Panc1 (cell line): ENCODE measurements at places on chromosomes 11 and 22. TPM values are rescaled to one million over a fixed set of nuclear protein-coding genes. Genes with fewer than 3 reads are reported as not detected.

PDGFB gene
- 78.0 TPM for total RNA-seq

MYOD1 gene
- not detected for total RNA-seq

HEPHL1 gene
- not detected for total RNA-seq

MOGAT2 gene
- total RNA-seq, result 0.08 TPM

TP53I11 gene
- total RNA-seq, result 132 TPM

MUC2 gene
- total RNA-seq, result 0.08 TPM

MS4A7 gene
- 0.23 TPM for total RNA-seq

TBX1 gene
- 91.7 TPM for total RNA-seq

ACTN3 gene
- total RNA-seq, result 0.13 TPM

LDHAL6A gene
- total RNA-seq, result not detected

- no peak for DNase-seq
- no peaks in the 10 kb centered on the region for H3K36me3 ChIP-seq
- H3K4me3 ChIP-seq, result no peak overlapping the region
- no peaks in the 10 kb centered on the region for H3K27me3 ChIP-seq
- no peak overlapping the region for H3K27ac ChIP-seq
Observed at GRCh38 chr11:132427611-132428010, 1057.2 kb downstream of the NTM start.

- H3K27ac ChIP-seq, result no peak overlapping the region
- H3K4me1 ChIP-seq, result no peaks in the 10 kb centered on the region
- no peaks in the 10 kb centered on the region for H3K36me3 ChIP-seq
- DNase-seq, result no peak
Observed at GRCh38 chr11:100561323-100561722, 125.8 kb upstream of the ARHGAP42 start.

- H3K27ac ChIP-seq, result no peak overlapping the region
- no peak overlapping the region for H3K4me3 ChIP-seq
- no peak for DNase-seq
- peaks cover 2% of the 10 kb centered on the region; the same call in 1 of the 2 replicates for H3K4me1 ChIP-seq
Observed at GRCh38 chr22:21984793-21985192, 2.2 kb upstream of the TOP3B start.

- no peak overlapping the region for H3K4me3 ChIP-seq
- no peak overlapping the region for H3K27ac ChIP-seq
- H3K27me3 ChIP-seq, result no peaks in the 10 kb centered on the region
- no peaks in the 10 kb centered on the region for H3K4me1 ChIP-seq
- DNase-seq, result no peak
- H3K36me3 ChIP-seq, result no peaks in the 10 kb centered on the region
Observed at GRCh38 chr11:97751952-97752351, 1268.8 kb upstream of the CNTN5 start.

DNA sequence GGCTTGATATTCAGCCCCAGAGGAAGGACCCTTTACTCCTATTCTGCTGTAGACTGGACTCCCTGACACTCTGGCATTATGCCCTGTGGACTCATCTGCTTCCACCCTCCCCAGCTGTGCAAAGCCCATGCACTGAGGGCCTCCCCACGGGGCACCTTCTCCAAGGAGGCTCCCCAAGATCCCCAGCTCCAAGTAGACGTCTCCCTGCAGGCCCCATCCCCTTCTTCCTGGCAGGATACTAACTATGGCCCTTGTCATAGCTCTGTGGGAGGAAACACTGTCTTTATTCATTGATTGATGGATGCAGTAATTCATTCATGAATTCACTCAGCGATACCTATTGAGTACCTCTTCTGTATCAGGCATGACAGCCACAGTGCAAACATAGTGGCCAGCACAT is 15.3 kb upstream of the APOL6 start:
- no peaks in the 10 kb centered on the region for H3K27me3 ChIP-seq
- peaks cover 24% of the 10 kb centered on the region for H3K4me1 ChIP-seq
- DNase-seq, result no peak
- peak overlapping the region; percentile 1; the same call in 1 of the 2 replicates for H3K27ac ChIP-seq

DNA sequence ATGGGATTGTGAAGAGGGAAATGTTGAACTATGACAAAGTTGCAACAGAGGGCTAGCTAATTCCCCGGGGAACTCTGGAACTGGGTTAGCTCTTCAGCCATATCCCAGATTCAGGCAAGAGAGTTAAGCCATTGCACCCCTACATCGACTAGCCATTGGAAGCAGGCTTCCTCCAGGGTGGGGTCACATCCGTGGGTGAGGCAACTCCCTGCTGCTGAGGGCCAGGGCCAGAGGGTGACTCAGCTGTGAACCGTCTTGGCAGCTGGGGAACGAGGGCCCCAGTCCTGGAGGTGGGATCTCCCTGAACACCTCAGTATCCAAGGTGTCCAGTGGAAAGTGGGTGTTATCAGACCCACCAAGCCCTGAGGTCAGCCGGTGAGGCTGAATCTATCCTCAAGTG is 41.1 kb downstream of the RPS6KA4 start:
- no peak overlapping the region for H3K27ac ChIP-seq
- peaks cover 2% of the 10 kb centered on the region; the same call in 1 of the 2 replicates for H3K27me3 ChIP-seq
- H3K36me3 ChIP-seq, result no peaks in the 10 kb centered on the region
- DNase-seq, result no peak

DNA sequence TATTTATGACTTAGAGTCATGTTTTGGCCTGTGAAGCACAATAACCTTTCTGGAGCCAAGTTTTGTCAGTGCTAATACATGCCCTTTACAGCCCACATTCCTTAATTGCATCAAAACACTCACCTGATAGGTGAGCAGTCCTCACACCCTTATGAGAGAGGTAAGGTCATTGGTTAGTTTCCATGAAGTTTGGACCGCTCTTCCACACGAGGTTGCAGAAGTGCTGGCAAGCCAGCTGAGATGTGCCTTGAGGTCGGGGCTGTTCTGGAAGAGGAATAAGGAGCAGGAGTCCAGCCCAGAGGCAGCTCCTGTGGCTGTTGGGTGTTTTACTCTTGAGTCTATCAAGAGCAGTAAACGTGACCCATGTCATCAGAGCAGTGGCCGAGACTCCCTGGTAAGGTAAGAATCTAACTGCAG is 76.3 kb downstream of the CYB5R2 start:
- no peak overlapping the region for H3K27ac ChIP-seq
- H3K4me1 ChIP-seq, result peaks cover 3% of the 10 kb centered on the region; the same call in 1 of the 2 replicates
- no peaks in the 10 kb centered on the region for H3K27me3 ChIP-seq
- no peaks in the 10 kb centered on the region for H3K36me3 ChIP-seq

- H3K27ac ChIP-seq, result no peak overlapping the region
- no peaks in the 10 kb centered on the region for H3K36me3 ChIP-seq
- H3K4me3 ChIP-seq, result no peak overlapping the region
- no peak for DNase-seq
- no peaks in the 10 kb centered on the region for H3K4me1 ChIP-seq
- H3K27me3 ChIP-seq, result no peaks in the 10 kb centered on the region
Observed at GRCh38 chr22:38881464-38881871, 9.5 kb upstream of the CBX6 start.

- H3K4me1 ChIP-seq, result peaks cover 42% of the 10 kb centered on the region
- DNase-seq, result no peak
- H3K4me3 ChIP-seq, result peak overlapping the region; percentile 100
- no peaks in the 10 kb centered on the region for H3K27me3 ChIP-seq
- H3K27ac ChIP-seq, result peak overlapping the region; percentile 98
Observed at GRCh38 chr11:62574363-62575071, 826 bp upstream of the EEF1G start.

DNA sequence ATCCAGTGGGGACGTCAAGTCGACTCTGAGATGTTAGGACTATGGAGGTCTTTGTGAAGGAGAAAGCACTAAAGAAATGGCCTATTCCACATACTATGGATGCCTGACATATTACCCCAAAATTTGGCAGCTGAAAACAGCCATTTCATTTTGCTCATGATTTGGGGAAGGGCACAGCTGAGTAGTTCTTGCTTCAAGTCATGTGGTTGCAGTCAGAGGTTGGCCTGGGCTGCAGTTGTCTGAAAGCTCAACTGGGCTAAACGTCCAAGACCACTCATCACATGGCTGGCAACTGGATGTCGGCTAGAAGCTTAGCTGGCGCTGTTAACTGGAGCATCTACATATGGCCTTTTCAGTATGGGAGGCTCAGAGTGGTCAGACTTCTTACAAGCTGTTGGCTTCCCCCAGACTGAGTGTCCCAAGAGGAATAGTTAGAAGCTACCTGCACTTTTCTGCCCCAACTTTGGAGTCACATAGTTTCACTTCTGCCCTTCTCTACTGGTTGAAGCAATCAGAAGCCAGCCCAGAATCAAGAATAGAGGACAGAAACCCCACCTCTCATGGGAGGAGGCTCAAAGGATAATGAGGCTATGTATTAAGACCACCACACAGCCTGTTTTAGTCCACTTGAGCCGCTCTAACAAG is 14.1 kb downstream of the SLC35C1 start:
- no peak overlapping the region for H3K27ac ChIP-seq
- no peaks in the 10 kb centered on the region for H3K27me3 ChIP-seq
- H3K4me1 ChIP-seq, result 0 out of 2 replicates have a peak, but pooled peaks cover 2% of the 10 kb centered on the region
- DNase-seq, result no peak
- no peak overlapping the region for H3K4me3 ChIP-seq
- H3K36me3 ChIP-seq, result no peaks in the 10 kb centered on the region

DNA sequence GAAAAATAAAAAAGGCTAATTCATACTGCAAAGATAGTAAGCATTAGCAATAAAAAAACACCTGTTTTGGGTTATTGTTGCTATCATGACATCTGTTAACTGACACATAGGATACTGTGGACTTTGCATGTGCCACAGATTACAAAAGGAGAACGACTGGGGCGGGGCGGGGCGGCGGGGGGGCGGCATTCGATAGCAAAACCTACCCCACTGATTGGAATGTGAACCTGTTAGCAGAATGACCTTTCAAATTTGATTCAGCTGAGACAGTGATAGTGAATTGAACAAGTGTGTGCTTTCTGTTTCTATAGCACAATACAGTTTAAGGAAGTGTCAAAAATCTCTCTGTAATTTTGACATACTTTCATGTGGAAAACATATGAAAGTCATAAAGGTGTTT is 14.9 kb downstream of the MMP20 start:
- no peak overlapping the region for H3K4me3 ChIP-seq
- H3K4me1 ChIP-seq, result peaks cover 26% of the 10 kb centered on the region
- DNase-seq, result no peak
- no peaks in the 10 kb centered on the region for H3K36me3 ChIP-seq

- no peak for DNase-seq
- no peak overlapping the region for H3K4me3 ChIP-seq
- H3K36me3 ChIP-seq, result peaks cover 4% of the 10 kb centered on the region; the same call in 1 of the 2 replicates
- H3K27me3 ChIP-seq, result no peaks in the 10 kb centered on the region
- no peaks in the 10 kb centered on the region for H3K4me1 ChIP-seq
Observed at GRCh38 chr11:111623527-111624030, 21.3 kb downstream of the SIK2 start.

- H3K4me3 ChIP-seq, result no peak overlapping the region
- H3K27me3 ChIP-seq, result no peaks in the 10 kb centered on the region
- no peak for DNase-seq
- H3K36me3 ChIP-seq, result no peaks in the 10 kb centered on the region
Observed at GRCh38 chr11:44913502-44913901, 37.2 kb downstream of the TP53I11 start.

DNA sequence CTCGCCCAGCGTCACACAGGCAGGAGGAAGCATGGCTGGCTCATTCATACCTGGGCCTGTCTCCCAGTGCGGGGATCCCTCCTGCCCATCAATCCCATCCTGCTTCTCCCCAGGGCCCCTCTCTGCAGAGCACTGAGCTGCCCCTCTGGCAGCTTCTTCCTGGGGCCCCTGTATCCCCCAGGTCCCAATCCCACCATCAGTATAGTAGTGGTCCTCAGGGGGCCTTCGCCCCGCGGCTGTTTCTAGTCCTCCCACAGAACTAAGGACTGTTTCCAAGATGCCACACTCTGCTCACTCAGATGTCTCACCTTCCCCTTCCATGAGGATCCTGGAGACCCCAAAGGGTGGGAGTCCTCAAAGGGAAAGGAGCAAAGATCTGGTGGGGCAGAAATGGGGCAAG is 97.6 kb downstream of the PDE2A start:
- H3K4me1 ChIP-seq, result 0 out of 2 replicates have a peak, but pooled peaks cover 2% of the 10 kb centered on the region
- no peak overlapping the region for H3K4me3 ChIP-seq
